Stimulated activated CD4-positive, alpha-beta T cell treated with anti-CD3 and anti-CD28 coated beads, Interleukin-2, amount 100 ng/mL, for 48 hours (primary cell): ENCODE measurements at places on chromosomes 2 and 18.

- DNase-seq, result no peak
These were observed 9.2 kb downstream of the DNMT3A start for GRCh38 chr2:25332571-25332970.

DNA sequence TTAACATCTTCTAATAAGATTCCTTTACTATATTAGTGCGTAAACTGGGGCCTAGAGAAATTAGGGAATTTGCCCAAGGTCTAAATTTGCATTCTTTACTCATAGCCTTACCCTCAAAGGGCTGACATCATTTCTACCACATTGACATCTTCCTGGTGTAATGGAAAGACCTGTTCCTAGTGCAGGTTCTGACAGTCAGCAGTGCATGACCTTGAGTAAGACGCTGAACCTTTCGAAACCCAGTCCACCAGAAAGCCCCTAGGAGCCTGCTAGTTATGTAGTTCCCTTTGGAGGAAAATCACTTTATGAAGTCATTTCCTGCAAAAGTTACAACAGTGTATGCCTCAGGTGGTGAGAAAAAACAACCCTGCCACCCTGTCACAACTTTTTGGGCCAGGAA is 388.3 kb downstream of the TNS1 start:
- no peak for DNase-seq

GRCh38 chr2:6574121-6574520 is 291.6 kb downstream of the CMPK2 start:
- no peak for DNase-seq

GRCh38 chr18:568731-569130 is 11.4 kb upstream of the CETN1 start:
- DNase-seq, result no peak

DNA sequence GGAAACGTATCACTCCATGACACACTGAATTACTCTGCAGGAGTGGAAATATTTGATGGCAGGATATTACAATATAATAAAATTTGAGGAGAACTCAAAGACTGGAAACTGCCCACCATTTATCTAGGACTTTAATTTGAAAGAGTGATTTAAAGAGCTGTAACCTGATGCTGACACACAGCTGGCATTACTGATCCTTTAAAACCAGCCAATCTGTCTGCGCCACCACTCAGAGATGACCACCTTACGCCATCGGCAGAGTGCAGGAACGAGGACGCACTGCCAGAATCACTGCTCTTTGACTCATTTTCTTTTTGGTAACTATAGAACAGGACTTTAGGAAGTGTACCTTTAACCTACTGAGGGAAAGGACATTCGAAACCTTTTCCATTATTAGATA is 114.1 kb downstream of the EPB41L3 start:
- DNase-seq, result no peak

GRCh38 chr2:107358362-107358761 is 468.3 kb upstream of the RGPD4 start:
- no peak for DNase-seq

DNA sequence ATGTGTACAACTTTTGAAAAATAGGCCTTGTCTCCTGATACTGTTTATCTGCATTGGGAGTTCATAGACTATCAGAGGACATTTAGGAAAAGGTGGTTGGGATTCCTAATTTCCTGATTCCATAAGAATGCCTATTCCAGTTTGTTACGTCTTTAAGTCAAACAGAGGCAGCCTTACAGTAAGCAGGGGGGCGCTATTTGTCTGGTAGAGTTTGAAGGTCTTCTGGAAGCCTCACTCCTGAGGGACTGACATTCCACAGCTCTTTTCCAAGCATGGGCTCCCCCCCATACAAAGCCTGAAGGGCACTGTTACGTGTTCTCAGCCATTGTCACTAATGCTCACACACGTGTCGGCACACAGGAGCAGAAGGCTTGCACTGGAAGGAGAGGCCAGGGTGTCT is 154.3 kb downstream of the PTGR3 start:
- no peak for DNase-seq

DNA sequence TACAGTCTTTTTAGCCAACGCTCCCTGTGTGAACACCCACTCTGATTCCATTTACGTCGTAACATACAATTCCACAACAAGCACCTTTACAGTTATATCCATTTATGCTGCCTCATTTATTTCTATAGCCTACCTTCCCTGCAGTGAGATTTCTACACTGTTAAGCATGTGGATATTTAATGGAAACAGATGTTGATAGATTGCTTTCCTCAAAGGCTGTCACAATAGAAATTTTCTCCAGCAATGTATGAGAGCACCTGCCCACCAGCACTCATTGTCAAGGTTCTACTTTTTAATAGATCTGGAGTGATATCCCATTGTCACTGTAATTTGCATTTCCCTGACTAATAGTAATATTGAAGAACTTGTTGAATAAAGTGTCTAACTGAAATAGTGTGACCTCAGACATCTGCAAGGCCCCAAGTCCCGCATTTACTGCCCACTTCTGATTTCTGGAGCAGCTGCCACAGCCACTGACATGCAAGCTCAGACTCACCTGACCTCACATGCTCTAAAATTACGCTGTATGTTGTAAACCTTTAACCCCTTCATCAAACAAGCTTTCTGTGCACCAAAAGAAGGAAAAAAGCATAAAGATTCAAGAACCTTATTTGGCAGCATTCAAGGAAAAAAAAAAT is 295.1 kb downstream of the CNTNAP5 start:
- no peak for DNase-seq

GRCh38 chr2:138476186-138476585 is 25.4 kb upstream of the SPOPL start:
- no peak for DNase-seq

GRCh38 chr2:234880551-234881211 is 71.1 kb upstream of the SH3BP4 start:
- no peak for DNase-seq

GRCh38 chr18:27599202-27599829 is 414.2 kb upstream of the CHST9 start:
- peak; percentile 27 for DNase-seq

DNA sequence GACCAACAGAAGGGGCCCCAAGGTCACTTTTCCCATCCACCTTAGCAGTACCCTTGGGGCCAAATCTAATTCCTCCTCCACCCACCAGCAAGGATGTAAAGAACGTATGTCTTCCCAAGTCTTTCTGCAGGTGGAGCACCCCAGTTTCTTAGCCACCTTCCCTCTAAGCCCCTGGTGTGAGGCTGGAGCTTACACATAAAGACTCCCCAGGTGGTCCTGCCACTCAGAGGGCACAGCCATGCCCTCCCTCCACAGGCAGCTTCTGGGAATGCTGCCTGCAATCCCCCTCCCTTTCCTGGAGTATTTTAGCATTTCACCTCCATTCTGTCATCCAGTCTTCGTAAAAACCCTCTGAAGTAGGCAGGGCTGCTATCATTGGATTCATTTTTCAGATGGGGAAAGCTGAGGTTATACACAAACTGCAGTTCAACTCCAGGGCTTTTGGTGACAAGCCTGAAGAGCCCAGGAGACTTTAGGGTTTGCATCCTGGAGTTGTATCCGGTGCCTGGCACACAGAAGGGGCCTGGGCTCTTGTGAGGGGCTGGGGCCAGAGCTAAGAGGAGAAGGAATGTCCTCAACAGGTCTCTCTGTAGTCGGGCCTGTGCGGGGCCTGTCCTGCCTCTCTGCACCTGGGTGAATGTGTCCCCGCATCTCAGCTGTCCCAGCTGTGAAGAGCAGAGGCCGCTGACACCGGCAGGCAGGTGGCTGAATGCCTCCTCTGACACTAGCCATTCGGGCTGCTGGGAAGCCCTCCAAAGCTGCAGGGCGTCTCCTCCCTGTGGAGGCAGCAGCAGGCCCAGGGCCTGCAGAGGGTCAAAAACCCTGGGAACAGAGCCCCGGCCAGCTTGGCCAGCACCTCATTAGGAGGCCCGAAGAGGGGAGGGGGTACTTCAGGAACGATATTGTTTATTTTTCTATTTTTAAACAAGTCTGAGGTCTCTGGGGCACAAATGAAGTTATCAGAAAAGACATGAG is 27.6 kb downstream of the CIB4 start:
- DNase-seq, result no peak

DNA sequence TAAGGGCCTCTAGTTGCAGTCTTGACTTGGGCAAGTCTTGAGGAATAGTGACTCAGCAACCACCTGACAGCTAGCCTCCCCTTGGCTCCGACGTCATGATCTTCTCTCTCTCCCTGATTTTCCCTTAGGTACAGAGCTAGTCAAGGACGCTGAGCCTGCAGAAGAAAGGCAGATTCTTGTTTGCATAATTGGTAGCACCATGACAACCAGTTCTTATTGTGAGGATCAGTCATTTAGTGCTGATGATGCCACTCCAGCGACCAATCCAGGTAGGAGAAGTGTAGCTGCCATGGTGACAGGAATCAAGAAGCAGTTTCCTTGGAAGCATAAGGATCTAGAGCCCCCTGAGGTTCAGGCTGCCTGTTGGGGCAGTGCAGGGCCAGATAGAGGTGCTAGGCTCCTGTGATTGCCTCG is 2.8 kb upstream of the RESP18 start:
- no peak for DNase-seq

- DNase-seq, result peak; percentile 7
These were observed 112.4 kb downstream of the CYRIA start for GRCh38 chr2:16553226-16553625.

DNA sequence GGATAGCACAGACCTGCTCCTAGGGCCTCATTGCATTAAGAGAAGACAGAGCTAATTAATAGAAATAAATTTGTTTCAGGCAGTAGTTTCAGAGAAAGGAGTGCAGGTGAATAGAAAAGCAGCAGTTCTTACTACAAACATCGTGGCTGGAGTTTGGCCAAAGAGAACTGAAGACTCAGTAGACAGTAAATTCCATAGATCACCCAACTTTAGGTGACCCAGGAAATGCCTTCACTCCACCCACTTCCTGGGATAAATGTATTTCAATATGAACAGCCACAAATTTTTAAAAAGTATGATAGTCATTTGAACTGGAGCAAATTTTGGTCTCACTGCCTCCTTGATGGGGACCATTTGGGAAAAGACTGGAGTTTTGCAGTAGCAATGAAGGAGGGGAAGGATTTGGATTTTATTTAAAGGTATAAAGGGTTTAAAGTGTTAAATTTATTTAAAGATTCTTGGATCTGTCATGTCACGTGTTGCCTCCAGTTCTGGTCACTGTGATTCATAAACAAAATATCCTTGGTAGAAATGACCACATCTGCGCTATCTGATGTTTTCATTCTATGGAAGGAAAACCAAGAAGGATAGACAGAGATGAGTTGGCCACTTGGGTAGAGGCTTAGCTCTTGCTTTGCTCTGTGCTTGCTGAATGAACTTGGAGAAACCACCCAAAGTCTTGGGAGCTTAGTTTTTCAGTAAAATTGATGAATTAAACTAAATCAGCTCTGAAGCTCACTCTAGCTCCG is 390.2 kb downstream of the THSD7B start:
- no peak for DNase-seq

GRCh38 chr2:182047544-182047943 is 61.9 kb downstream of the PPP1R1C start:
- DNase-seq, result no peak

- DNase-seq, result no peak
These were observed 219.6 kb downstream of the PDE1A start for GRCh38 chr2:182207049-182207746.

DNA sequence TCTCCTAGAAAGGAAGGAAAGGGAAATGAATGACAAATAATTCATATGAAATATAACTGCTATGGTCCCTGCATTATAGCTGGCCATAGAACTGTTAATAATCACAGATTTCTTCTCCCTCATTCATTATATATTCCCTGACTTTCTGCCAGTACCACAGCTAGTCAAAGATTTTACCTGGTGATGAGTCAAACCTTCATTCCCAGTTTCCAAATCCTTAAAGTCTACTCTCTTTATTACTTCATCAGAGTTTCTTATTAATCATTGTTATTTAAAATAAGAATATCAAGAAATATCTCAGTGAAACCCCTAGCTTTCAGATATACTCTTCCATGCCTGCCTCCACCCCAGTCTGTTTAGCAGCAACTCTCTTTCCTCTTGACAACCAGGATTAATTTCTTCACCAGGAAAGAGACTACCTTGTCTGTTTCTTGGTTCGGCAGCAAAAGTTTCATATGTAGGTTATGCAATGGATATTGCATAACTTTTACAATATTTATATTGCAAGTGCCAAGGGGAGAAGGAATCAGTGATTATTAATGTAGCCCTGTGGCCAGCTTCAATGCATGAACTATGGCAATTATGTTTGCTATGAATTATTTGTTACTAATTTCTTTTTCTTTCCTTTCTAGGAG is 533.8 kb downstream of the FBXO15 start:
- no peak for DNase-seq

- DNase-seq, result no peak
These were observed 6.3 kb upstream of the SFT2D3 start for GRCh38 chr2:127694986-127695385.

DNA sequence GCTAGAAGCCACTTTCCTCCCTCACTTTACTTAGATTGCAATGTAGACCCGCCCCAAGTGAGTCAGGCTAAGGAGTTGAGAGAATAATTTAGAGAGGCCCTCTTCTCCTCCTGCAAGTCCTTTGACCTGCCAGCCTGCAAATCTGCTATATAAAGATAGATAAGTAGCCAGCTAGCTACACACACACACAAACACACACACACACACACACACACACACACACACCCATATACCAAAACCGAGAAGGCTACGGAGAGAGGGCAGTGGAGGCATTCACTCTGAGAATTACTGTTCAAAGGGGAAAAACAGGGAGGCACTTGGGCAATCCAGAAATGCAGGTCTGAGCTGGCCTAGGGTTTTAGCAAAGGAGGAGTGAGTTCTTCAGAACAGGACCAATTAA is 23.0 kb upstream of the SMAD7 start:
- DNase-seq, result no peak

GRCh38 chr18:3067165-3067661 is 54.3 kb upstream of the LPIN2 start:
- DNase-seq, result no peak
